ENCODE measurements at places on chromosomes 1 and 21.

- no peak for DNase-seq
These were observed 1.5 kb downstream of the KCNC4 start for GRCh38 chr1:110211496-110212168.

DNA sequence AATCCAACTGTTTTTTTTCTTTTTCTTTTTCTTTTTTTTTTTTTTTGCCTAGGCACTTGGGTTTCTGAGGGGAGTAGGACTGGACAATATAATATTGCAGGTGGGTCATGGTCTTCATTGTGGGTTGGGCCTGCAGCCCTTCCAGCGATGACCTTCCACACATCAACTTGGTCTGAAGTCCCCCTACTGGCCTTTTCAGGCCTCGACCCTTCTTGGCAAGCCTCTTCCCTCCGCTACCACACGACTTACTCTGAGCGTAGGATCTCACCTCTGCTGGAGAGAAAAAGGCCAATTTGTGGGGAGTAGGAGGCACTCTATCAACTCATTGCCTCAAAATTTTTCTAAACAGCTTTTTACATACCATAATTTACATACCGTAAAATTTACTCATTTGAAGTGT lies 51.1 kb upstream of the GRIK3 start:
- DNase-seq, result no peak

- DNase-seq, result no peak
These were observed 15.6 kb downstream of the PODN start for GRCh38 chr1:53077599-53077965.

DNA sequence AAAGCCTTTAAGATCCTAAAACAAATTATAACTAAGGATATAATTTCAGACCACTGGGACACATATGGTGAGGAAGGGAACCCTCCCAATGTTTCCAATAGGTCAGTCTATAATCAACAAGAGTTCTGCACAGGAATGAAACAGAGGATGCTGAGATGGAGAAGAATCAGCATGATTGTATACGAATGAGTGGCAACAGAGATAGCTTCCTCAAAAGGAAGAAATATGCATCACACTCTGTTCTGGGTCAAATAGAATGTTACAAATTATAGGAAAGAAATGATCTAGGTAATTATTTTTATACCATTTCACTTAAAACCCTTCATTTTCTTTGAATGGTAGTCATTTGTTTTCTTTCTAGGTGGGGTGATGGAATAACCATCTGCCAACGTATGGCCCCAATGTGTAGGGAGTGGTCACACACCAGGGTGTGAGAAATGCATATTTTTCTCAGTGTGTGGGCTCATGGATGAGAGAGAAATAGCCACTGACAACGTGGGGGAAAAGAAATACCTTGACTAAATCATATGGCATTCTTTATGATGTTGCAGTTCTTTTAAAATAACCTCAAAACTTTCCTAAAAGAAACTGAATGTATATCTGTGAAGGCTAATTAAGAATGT lies 104.6 kb upstream of the IVNS1ABP start:
- DNase-seq, result no peak

Measured in Daoy (cell line).